ENCODE measurements at places on chromosomes 11 and 22.

GRCh38 chr11:8658321-8659057 lies 24.0 kb downstream of the TRIM66 start:
- no peak for DNase-seq

GRCh38 chr11:66848671-66849500 lies 5.6 kb downstream of the RCE1 start:
- no peak for DNase-seq

- no peak for DNase-seq
These were observed 212.8 kb downstream of the TENM4 start for GRCh38 chr11:79227767-79228755.

GRCh38 chr11:121721961-121722360 lies 269.2 kb upstream of the SORL1-AS1 start:
- no peak for DNase-seq

DNA sequence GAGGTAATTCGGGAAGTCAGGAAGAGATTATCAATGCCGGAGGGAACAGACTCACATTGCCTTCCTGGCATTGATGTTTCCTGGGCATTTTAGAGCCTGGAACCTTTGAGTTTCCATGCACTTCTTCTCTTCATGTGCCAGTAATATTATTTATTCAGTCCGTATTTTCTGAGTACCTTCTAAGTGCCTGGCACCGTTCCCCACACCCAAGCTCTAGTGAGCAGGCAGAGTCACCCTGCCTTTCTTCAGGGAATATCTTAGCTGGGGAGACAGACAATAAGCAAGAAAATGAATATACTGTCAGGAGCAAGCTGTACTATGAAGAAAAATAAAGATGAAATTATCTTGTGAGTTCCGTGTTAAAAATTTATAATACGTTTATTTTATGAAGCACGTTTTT lies 136.2 kb upstream of the SEZ6L start:
- no peak for DNase-seq

DNA sequence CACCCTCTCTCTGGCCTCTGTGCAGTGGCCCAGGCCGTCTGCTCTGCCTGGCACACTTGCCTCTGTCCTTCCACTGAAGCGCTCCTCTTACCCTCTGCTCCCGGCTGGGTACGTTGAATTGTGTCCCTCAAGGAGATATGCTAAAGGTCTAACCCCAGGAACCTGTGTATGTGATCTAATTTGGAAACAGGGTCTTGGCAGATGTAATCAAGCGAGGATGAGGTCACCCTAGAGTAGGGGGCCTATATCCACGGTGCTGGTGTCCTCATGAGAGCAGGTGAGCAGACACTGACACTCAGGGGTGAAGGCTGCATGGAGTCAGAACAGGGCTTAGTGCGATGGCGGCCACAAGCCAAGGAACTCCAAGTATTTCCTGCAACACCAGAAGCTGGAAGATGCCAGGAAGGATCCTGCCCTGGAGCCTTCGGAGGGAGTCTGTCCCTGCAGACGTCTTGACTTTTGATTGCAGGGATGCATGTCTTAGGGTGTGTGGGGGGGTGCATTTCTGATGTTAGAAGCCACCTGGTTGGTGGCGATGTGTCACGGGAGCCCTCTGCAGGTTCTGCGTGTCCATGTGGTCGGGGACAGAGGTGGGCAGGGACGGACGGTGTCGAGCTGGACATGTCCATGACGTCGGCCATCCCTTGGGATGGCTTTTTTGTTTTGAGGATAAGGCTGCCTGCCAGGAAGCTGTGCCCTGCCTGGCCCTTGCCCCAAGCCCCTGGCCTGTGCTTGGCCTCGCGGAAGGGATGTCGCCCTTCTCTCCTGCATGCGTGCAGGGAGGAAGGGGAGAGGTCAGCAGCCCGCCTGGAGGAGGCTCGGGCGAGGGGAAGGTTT lies 68.6 kb downstream of the LRP5 start:
- no peak for DNase-seq

GRCh38 chr11:15629690-15630321 lies 515.1 kb downstream of the INSC start:
- no peak for DNase-seq
